ENCODE measurements at places on chromosomes 5 and 9. TPM values are rescaled to one million over a fixed set of nuclear protein-coding genes. Genes with fewer than 3 reads are reported as not detected.

The PCDHB14 gene
- 0.24 TPM for total RNA-seq

- DNase-seq: peak; percentile 34
Observed at GRCh38 chr5:77437194-77437593, 54.9 kb downstream of the WDR41 start.

The KDM3B gene
- 42.9 TPM for total RNA-seq

DNA sequence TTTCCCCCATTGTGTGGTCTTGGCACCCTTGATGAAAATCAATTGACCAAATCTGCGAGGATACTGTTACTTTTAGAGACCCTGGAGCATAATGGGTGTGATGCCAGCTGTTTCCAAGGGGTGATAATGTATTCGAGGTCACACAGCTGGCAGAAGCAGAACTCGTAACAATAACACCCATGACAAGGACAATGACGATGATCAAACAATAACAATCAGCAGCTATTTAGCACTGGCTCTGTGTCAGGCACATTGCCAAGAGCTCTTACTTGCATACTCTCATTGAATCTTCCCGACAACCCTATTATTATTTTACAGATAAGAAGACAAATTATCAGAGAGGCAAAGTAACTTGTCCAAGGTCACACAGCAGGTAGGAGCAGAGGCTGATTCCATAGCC is 223.7 kb upstream of the MSX2 start:
- DNase-seq: no peak

DNA sequence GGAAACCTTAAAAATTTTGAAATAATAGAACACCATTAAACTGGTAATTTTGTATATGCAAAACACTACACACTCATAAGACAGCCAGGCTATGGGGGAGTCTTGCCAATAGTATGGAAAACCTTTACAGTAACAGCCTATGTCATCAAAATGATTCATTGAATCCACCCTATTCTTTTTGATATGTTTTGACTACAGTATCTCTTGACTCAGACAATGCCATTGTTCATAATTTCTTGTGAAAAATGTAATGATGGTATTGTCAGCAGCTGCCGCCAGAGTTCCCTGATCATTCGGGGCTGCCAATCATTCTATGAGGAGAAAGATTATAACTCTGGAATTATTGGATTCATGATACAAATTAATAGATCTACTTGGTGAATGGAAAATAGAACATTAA is 101.4 kb upstream of the POC5 start:
- DNase-seq: no peak

- DNase-seq: no peak
Observed at GRCh38 chr5:179065703-179066102, 5.5 kb downstream of the ZNF354C start.

The FBP2 gene
- total RNA-seq: not detected

The HTR1A gene
- not detected for total RNA-seq

GRCh38 chr9:36119476-36119875 is 17.1 kb upstream of the GLIPR2 start:
- no peak for DNase-seq

DNA sequence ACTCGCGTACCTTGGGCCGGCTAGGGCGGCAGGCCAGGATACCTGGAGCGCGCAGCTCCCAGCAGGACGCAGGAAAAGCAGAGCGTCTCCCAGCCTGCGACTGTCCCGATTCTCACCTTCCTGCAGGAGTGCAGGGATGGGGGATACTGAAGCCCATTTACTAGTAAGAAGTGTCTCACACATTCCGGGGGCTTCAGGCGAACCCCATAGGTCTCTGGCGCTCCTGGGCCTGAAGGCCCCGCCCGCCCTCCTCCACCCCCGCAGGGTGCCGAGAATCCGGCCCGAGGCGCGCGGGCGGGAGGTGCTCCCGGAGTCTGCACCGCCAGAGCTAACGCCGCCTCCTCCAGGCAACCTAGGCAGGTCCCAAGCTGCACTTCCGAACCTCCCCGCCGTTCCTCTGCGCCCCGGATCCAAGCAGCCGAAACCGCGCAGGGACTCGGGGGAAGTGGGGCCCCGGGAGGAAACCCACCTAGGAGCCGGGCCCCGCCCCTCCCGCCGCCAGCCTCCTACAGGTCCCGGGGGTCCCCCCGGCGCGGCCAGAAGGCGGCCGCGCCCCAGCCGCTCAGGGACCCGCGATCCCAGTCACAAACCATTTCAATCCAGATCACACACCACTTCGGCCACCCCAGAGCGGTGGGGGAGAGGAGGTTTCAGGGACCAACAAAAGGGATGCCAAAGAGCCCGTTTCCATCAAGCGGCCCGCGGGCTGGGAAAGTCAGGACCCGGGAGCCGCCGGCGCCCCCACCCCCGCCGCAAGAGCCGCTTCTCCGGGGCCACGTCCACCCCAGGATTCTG is 1.2 kb downstream of the ROR2 start:
- no peak for DNase-seq

- DNase-seq: peak; percentile 54
Observed at GRCh38 chr5:67095346-67096171, 101.0 kb downstream of the CD180 start.

DNA sequence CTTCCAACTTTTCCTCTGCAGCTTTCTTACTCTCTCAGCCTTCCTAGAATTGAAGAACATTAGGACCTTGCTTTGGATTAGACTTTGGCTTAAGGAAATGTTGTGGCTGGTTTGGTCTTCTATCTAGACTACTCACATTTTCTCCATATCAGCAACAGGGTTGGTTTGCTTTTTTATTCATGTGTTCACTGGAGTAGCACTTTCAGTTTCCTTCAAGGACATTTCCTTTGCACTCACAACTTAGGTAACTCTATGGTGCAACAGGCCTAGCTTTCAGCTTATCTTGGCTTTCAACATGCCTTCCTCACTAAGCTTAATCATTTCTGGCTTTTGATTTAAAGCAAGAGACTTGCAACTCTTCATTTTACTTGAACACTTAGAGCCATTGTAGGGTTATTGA is 153.1 kb downstream of the CCDC192 start:
- no peak for DNase-seq

DNA sequence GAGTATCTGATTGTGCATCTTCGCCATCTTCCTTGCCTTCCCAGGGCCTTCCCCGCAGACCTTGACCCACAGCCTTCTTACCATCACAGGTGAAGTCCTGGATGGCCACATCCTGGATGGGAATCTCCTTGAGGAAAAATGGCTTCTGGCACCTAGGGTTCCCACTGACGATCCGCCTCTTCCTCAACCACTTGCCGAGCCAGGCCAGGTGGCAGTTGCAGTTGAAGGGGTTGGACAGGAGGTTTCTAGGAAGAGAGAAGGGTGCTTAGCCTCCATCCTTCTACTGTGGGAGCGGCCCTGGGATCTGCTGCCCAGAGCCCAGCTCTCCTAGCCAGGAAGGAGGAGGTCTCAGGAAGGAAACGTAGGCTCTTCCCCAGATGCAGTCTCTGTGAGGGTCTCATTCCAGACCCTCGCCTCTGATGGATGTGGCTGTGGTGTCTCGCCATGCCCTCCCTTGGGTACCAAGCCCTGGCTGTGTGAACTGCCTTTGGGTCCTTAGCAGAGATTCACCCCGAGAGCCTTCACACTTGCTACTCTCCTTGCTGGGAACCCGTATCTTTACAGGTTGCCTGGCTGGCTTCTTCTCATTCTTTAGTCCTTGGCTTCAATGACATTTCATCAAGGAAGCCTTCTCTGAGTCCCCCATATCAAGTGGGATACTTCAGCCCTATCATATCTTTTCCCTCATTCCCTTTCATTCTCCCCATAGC is 170.4 kb upstream of the PANK3 start:
- DNase-seq: no peak

DNA sequence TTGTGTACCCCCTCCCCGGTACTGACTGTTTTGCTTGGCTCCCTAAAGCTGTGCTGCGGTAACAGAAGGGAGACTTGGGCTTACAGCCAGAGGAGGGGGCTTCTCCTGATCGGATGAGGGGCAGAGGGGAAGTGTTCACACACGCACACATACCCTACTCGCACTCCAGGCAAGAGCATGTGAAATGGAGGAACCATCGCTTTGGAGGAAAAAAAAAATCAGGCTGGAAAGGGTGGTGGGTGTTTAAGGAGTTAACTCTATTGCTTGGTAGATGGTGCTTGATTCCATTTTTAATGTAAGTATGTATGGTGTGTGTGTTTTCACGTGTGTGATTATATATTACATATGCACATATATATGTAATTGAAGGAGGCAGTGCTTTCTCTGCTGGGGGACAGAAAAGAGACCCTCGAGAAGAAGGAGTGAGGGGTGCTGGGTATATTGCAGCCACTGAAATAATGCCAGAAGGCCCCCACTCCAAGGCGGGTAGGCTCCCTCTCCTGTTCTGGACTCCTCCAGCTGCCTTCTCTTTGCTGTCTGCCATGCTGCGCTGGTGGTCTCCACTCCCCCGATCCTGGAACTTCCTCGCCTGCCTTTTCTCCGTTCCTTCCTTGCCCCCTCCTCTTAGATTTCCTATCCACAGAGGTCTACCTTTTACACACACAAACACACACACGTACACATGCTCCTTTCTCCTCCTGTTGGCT is 721 bp downstream of the GRIA1 start:
- DNase-seq: no peak

- DNase-seq: no peak
Observed at GRCh38 chr5:139696167-139696893, 48.2 kb downstream of the CXXC5 start.

- no peak for DNase-seq
Observed at GRCh38 chr5:16528382-16529110, 62.9 kb upstream of the ZNF622 start.

DNA sequence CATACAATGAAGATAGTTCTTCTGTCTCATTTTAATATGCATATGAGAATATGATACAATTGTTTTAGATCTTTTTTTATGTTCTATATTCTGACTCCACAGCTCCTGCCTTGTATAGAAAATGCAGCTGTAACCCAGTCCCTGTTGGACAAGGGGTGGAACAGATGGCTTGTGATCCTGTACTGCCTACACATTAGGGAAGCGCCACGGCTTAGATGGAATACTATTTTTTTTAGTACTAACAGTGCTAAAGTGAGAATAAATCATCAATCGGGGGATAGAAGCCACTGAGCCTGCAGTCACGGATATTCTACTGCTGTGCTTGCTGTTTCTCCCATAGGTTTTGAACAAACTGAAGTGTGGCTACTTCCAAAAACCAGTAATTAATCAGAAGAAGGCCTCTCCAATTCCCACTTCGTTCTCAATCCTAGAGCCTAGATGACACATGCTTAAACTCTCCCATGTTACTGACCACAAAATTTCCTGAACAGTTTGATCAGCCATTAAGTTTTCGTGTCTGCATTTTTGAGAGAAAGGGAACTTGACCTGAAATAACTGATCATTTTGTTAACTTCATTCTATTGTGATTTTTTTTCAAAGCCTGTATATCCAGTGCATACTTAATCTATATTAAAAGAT is 150.3 kb downstream of the CDH18 start:
- no peak for DNase-seq

The LSM11 gene
- 2.2 TPM for total RNA-seq

DNA sequence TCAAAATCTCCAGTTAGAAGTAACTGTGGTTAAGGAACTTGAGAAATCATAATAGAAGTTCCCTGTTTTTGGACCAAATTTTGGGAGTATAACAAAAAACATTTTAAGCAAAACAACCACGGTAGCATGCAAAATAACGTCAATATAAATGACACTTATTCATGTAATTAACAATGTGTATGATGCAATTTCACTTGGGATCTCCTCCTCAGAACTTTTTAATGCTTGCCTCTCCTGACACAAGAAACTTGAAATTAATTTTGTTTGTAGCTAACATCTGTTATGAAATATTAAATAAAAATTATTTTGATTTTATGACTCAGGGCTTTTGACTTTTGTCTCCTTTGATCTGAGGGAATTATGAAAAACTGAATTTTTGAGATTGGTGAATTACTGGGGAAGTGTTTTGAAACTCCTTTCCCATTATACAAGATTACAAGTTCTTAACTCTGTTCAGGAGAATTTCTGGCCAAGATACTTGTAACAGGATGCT is 149.7 kb downstream of the ATP10B start:
- no peak for DNase-seq

DNA sequence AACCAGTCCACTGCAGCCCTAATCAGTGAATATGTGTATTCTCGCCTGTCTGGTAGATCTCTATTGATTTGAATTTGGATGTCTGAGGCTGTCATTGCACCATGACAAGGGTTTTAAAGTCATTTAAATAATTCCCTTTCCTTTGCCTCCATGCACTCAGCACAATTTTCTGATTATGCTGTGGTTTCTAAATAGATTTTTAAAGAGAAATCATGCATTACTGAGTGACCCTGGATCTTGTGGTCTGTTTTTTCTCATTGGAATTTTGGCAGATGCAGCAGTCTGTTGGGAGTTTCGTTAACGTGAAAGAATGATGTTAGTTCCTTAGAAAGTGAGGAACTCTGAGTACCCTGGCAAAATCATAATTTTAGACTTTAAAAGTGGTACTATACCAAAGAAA is 396.0 kb downstream of the LRRC70 start:
- no peak for DNase-seq

DNA sequence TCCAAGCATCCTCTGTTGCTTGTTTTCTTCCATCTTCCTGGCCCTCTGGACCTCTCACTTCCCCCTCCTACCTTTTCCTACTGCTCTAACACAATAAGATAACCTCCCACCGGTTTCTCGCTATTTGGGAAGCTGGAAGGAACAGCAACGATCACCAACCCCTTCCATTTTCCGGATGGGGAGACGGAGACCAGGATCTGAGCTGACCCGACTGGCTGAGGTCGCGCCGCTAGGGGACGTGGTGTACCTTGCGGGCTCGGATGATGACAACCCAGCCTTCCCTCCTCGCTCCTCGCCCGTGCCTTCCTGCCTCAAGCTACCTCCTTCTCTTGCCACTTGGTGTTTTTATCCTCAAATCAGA is 1.9 kb downstream of the LPAR1 start:
- peak; percentile 23 for DNase-seq

DNA sequence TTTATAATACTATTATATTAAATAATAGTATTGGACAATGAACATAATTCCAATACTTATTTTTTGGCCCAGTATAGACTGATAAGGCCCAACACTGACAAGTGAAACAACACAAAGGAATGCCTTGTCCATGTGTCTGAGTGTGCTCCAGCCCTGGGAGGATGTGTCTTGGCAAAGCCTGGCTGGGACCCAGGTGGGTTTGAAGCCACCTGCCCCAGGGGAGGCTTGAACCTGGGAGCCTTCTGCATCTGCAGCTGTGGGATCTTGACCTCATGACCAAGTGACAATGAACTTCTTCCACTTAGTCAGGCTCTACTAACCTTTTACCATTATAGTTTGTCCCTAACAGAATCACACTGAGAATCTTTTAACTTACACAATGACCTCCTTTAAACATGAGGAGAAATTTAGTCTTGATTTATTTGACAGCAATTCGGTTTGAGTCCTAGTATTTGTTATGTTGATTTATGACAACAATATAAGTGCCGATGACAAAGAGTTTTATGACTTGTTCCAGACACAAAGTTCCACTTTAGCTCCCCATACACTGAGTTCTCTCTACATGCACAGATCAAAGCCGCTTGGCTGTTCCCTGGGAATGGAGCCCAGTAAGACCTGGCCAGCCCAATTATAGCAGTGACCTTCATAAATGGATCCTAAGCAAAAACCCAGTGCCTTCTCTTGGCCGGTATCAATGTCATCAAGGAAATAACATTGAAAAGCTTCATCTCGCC is 294.5 kb downstream of the CTNND2 start:
- DNase-seq: no peak

The CMBL gene
- total RNA-seq: not detected
